SW480 (cell line): ENCODE measurements at places on chromosomes 1 and 21.

GRCh38 chr21:39082656-39083376, 100.4 kb downstream of the PSMG1 start:
- DNase-seq, result peak; percentile 75

GRCh38 chr1:97006044-97006661, 284.6 kb downstream of the PTBP2 start:
- peak; percentile 0 for DNase-seq

- DNase-seq, result no peak
Measured at GRCh38 chr1:189121941-189122340, 1355.7 kb downstream of the BRINP3 start.

DNA sequence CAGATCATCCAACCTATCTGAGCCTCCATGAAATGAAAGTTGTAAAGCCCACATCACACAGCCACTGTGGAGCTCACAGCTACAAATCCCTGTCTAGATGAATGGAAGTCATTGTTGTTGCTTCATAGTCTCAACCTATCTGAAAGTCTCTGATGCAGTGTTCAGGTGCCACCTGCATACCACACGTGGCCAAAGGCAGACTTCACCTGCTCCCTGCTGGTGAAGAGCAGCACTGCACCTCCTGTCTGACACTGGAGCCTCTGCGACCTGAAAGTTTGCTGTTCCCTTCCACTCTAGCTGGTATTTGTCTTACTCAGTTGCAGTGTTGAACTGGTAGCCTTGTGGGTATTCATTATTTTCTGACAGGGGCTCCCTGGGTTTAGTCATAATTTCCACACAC, 18.4 kb downstream of the LORICRIN start:
- DNase-seq, result peak; percentile 63

- no peak for DNase-seq
Measured at GRCh38 chr1:36882536-36883285, 151.6 kb downstream of the GRIK3 start.

DNA sequence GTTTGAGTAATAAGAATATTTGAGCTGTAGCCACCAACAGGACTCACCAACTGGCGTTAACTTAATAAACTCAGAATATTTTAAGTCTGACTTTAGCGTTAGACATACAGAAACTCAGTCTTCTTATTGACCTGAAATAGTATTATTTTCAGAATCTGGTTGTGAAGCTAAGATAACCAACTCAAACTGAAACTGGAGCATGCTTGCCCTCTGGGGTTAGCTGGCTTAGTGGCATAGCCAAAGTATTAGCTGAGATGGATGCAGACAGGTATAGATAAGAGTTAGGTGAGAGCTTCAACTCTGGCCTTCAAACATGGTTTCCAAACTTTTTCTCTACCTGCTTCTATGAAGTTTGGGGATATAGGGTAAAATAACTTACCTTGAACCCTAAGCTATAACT, 40.5 kb downstream of the AMY1C start:
- DNase-seq, result no peak

GRCh38 chr1:228342627-228343190, 63.9 kb downstream of the TRIM11 start:
- no peak for DNase-seq

- peak; percentile 44 for DNase-seq
Measured at GRCh38 chr1:54516249-54516920, 31.6 kb upstream of the ACOT11 start.

- peak; percentile 52 for DNase-seq
Measured at GRCh38 chr1:107153014-107153413, 12.2 kb downstream of the NTNG1 start.

- no peak for DNase-seq
Measured at GRCh38 chr1:24321126-24321525, 2.0 kb downstream of the GRHL3 start.

DNA sequence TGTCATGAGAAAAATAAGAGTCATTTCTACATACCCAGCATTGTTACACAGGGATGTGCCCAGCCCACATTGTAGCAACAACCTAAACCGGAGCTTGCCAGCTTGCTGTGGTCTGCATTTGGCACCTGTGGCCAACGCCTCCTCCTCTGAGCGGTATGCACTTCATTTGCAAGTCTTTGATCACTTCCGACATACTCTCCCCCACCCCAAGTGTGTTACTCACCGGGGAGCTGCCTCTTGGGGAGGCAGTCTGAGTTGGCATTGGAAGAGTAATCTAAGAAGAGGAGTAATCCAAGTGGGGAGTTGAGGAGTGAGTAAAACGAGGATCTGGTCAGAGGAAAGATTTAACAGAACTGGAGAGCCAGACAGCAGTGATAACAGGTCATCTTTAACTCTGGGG, 3.8 kb downstream of the BCL9 start:
- peak; percentile 99 for DNase-seq

DNA sequence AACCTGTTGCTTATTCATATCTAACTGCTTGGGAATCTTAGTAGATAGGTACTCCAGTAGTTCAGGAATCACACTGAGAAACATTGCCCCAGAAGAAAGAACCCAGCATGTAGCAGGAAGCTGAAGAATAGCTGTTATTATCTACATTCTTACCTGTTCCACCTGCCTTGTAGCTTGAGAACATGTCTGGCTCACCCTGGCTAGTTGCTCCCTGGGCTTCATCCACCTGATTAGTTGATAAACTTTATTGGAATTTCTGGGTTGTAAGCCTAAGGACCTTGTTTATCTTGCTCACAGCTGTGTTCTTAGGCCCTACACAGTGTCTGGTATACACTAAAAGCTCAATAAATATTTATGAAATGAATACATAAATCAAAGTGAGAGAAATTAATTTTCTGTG, 106.3 kb upstream of the DMRTA2 start:
- no peak for DNase-seq

GRCh38 chr21:40299451-40299850, 432.2 kb downstream of the PCP4 start:
- DNase-seq, result no peak

DNA sequence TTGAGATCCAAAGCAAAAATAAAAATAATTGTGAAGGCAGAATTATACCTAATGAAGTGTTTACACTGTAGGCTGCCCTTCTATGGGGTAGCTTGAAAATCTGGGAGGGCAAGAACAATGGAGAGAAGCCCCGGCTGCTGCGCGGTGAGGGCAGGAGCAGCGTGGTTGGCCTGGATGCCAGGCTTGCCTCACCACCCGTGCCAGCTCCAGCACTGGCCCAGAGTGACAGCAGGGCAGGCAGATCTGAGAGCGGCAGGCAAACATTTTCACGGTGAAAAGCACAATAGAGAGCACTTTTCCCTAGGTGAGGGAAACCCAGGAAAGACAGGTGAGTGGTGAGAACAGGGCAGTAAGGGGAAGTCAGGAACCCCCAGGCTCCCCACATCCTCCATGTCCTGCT, 1.4 kb downstream of the PROK1 start:
- no peak for DNase-seq

GRCh38 chr1:38640371-38640770, 219.2 kb downstream of the RRAGC start:
- no peak for DNase-seq

DNA sequence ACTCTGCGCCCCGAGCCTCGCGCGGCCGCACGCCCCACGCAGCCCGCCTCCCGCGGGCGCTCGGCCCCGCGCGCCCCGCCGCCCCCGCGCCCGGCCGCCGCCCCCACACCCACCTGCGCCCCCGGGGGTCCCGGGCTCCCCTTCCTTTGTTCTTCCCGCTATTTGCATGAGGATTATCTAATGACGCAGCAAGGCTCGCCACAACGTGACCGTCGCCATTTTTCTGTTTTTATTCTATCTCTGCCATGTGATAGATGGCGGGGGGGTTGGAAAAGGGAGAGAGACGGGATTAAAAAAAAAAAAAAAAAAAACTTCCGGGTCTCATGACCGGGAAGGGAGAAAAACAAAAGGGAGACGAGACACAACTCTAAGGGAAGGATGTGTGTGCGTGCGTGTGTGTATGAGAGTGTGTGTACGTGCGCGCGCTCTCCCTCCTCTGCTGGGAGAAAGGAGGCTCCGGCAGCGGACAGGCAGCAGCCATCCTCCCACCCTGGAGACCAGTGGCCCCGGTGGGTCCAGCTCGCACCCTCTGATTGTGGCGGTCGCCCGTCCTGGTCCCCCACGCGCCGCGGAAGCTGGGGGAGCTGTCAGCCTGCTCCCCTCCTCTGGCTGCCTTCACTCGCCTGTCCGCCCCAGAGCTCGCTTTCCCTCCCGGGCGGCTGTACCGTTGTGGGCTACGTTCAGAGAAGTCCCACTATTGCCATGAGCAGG, 80.4 kb upstream of the AK4 start:
- peak; percentile 87 for DNase-seq

DNA sequence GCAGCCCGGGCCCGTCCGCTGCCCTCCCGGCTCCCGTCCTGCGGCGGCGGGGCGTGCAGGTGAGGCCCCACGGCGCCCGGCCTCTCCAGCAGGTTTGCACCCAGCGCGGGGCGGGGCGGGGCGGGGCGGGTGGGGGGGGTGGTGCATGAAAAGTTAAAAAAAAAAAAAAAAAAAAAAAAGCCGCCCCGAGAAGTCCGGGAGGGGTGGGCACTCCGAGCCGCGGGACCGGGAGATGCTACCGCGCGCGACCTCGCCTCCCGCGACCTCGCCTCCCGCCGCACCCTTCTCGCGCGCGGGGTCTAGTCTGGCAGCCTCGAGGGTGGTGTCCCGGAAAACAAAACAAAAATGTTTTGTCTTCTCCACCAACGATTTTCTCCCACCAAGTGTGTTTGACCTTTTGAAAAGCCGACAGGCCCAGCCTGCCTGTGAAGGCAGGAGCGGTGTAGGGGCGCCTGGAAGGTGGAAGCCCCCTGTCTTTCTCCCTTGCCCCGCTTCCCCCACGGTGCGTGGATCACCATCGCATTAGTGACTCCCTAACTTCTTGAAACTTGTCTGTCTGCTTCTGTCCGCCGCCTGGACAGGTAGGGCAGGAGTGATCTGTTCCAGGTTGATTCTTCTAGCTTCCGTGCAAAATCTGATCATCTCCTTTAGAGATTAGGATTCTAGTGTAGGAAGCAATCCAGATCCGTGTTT, 569 bp downstream of the RCAN3 start:
- no peak for DNase-seq

DNA sequence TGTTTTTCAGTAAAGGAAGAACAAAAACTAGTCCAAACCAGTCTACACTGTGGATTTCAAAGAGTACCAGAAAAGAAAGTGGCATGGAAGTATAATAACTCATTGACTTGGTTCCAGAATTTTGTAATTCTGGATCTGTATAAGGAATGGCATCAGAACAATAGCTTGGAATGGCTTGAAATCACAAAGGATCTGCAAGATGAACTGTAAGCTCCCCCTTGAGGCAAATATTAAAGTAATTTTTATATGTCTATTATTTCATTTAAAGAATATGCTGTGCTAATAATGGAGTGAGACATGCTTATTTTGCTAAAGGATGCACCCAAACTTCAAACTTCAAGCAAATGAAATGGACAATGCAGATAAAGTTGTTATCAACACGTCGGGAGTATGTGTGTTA, 21.3 kb downstream of the CHODL start:
- DNase-seq, result peak; percentile 9

GRCh38 chr1:84272401-84272800, 29.1 kb upstream of the SAMD13 start:
- DNase-seq, result peak; percentile 67

- no peak for DNase-seq
Measured at GRCh38 chr21:41075656-41076055, 92.3 kb upstream of the BACE2 start.

DNA sequence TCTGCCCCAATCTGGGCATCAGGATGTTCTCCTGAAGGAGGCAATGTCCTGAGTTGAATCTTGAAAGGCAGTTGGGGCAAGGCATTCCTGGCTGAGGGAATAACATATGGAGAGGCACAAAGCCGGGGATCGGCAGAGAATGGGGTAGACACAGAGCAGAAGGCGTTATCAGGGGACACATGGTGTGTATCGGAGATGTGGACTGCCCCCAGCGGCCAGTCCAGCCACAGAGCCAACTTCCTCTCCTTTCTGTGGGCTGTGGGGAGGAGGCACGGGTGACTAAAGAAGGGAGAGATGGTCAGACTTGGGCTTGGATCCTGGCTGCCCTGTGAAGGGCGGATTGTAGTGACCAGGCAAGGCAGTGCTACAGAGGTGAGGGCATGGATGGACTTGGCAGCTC, 32.1 kb downstream of the FOXD2 start:
- no peak for DNase-seq

DNA sequence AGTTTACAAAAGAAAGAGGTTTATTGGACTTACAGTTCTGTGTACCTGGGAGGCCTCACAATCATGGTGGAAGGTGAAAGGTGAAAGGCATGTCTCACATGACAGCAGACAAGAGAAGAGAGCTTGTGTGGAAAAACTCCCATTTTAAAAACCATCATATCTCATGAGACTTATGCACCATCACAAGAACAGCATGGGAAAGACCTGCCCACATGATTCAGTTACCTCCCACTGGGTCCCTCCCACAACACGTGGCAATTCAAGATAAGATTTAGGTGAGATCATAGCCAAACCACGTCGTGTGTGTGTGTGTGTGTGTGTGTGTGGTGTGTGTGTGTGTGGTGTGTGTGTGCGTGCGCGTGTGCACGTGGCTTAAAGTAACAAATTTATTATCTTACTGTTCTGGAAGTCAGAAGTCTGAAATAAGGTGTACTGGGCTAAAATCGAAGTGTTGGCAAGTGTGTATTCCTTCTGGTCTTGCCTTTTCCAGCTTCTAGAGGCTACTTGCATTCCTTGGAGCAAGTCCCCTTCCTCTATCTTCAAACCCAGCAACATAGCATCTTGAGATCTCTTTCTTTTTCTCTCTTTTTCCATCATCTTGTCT, 48.1 kb upstream of the MPC2 start:
- no peak for DNase-seq

- no peak for DNase-seq
Measured at GRCh38 chr1:207820568-207821463, 69.0 kb downstream of the CD46 start.

DNA sequence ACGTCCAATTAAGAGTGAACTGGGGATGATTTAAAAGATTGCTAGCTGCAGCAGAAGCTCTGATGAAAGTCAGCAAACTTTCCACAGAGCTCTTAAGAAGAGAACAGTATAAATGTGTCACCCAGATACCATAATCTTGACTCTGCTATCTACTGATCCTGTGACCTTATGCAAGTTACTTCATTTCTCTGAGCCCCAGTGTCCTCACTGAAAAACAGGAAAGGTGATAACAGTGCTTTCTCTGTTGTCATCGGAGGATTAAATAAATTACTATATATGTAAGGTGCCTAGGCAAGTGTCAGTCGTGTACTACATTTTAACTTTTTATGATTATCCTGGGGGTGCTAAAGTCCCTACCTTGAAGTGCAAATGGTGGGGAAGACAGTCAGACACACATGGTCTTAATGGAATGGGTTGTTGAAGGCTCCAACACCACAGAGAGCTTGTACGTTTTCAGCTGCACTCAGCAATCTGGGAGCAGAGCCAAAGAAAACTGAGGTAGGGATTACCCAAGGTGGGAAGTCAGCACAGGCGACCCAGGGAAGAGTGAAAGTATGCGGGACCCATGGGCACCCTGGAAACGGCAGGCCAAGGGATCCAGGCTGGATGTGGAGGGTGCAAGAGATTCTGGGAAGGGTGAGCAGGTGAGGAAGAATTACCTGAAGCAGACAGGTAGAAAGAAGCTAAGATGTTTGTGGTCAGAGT, 82.8 kb downstream of the DTL start:
- no peak for DNase-seq
